Activated naive CD8-positive, alpha-beta T cell treated with anti-CD3 and anti-CD28 coated beads, Interleukin-2, amount 50 U/mL, for 16 hours (primary cell): ENCODE measurements at places on chromosomes 2 and 18.

DNA sequence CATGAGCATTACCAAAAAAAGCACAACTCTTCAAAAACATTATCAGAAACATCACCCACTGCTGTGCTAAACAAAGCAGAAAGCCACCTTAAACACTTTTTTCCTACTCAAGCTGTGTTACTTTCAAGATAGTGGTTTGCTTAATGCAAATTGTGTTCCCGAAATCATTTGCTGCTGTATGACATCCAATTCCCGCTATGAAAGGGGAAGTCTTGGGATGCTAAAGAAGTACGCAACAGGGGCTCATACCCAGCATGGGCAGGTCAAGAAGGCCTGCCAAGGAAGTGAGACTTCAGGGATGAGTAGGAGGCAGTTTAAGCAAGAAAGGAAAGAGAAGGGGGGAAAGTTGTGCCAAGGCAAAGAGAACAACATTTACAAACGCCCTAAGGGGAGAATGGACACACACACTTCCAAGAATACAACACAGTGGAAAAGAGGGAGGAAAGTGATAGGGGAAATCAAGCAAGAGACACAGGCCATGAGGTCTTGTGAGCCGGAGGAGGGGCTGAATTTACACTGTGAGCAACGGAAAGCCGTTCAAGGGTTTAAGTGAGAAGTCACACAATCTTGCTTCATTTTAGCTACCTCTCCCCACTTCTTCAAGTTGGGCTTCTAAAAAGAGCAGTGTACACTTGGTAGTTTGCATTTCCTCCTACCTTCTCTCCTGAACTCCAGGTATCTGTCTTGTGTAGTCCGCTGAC lies 4.0 kb downstream of the PTPN2 start:
- no peak for DNase-seq

DNA sequence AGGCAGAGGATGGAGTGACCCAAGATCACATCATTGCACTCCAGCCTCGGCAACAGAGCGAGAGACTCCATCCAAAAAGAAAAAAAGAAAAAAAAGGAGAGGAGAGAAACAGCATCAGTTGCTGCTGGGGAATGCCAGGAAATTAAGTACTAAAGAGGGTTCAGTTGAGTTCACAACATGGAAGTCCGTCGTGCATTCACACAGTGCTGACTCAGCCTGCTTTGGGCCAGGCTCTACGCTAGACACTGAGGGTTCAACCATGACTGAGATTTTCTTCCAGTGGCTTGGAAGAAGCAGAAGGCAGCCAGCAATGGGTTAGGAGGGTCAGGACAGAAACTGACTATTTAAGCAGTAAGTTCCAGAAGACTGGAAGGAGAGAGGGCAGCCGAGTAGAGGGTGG lies 108.8 kb downstream of the FMNL2 start:
- no peak for DNase-seq

DNA sequence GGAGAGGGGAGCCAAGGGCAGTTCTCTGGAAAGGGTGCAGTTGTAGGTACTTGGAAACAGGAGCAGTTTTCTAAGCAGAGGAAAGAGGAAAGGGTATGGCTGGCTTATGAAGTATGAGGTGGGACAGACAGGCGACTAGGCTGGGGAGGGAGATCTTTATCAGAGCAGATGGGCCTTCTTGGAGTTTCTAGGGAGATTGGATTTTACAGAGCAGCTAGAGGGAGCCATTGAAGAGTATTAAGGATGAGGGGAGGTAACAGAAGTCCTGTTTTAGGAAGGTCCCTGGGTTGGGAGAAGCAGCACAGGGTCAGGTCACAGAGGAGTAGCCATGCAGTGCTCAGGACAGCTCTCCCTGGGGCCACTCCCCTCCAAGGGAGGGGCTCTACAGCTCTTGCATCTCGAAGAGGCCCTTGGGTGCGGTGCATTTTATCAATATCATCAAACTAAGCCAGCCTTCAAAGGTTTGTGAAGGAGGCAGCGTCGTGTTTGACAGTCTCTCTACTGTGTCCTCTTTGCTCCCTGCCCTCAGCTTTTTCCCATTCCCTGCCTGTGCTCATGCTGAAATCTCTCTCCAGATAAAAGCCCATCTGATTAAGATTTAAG lies 154.3 kb downstream of the SETBP1 start:
- DNase-seq = no peak

DNA sequence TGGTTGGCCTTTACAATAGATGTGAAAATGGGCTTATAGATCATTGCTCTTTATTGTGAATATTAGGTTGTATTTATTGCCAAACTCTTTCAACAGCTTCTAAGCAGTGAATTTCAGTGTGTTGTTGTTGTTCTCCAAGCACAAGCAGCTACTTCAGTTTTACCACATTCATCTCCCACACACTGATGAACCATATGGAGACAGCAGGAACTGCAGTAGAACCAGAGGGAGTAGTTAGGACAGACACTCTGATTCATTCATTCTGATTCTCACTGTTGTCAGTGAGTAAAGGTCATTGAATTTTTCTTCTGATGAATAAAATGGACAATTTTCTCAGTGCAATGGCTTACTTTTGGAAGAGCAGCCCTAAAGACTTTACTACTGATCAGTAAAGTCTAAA lies 40.2 kb downstream of the CCDC74A start:
- no peak for DNase-seq

DNA sequence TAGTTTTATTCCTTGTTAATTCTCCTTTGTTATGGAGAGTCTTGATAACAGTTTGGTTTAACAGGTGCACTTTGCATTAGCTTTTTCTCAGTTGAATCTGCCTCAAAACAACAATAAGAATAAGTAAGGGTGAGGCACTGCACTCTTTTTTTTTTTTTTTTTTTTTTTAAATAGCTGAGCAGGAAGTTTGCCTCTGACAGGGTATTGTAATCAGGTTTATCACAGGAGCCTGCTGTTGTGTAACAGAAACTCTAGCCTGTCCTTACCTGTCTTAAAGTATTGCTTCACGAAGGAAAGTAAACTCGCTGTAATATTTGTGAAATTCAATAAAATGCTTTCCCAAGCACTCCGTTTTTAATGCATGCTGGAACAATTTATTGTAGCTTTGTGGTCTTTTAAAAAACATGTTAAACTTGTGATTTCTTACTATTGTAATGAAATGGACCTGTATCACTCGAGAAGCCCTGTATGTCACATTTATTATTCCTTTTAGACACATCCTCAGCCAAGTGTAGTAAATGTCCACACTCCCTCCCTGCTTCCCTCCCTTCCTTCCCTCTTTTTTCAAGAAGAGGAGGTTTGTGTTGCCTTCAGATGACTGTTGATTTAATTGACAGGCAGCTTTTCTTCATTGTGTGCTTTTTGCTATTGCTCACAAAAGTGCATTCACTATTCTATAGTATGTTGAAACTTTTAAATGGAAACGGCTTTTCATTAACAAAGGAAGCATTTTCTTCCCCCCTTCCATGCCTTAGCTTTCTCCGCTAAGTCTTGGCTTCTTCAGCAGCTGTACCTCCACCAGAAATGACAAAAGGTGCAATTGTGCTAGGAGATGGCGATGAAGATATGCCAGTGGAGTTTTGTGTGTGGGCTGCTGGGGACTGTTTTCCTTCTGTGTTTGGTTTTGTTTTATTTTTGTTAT lies 52.7 kb downstream of the TAF1B start:
- no peak for DNase-seq

DNA sequence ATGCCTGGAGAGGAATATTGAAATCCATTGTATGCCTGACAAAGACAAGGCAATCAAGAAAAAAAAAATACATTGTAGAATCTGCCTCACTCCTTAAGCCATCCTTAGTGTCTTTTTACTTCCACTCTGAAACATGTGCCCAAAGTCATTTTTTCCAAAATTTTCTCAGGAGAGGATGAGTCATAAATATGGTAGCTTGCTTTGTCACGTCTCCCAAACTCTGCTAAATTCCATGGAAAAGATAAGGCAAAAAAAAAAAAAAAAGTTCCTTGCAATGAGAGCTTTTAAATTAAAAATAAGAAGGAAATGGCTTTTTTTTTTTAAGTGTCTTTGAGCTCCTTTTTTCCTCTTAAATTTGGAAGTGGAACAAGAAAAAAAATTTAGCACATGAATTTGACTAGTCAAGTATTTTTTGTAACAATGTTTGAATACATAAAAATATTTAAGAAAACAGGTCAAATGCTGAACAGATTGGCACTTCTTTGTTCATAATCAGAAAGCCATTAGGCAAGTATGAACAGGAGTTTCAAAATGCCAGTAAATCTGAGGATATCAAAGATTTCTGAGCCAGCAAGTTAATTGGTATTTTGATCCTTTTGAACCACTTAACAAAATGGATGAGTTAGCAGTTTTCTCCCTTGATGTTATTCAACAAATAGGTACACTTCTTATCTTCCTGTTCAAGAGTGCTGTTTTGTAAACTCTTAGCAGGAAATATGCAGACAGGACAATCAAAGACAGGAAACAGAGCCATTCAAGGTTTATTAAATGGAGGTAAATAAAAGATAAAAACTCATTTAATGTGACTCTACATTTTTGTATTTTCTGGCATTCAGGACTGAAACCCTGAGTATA lies 247.3 kb upstream of the SP5 start:
- no peak for DNase-seq
